ENCODE measurements at places on chromosomes 12 and 14.

- DNase-seq: no peak
Measured at GRCh38 chr12:92030618-92031017, 115.0 kb downstream of the BTG1 start.

- DNase-seq: no peak
Measured at GRCh38 chr12:115135800-115136211, 451.8 kb upstream of the TBX3 start.

GRCh38 chr12:65858831-65859230, 34.5 kb downstream of the HMGA2 start:
- DNase-seq: no peak

DNA sequence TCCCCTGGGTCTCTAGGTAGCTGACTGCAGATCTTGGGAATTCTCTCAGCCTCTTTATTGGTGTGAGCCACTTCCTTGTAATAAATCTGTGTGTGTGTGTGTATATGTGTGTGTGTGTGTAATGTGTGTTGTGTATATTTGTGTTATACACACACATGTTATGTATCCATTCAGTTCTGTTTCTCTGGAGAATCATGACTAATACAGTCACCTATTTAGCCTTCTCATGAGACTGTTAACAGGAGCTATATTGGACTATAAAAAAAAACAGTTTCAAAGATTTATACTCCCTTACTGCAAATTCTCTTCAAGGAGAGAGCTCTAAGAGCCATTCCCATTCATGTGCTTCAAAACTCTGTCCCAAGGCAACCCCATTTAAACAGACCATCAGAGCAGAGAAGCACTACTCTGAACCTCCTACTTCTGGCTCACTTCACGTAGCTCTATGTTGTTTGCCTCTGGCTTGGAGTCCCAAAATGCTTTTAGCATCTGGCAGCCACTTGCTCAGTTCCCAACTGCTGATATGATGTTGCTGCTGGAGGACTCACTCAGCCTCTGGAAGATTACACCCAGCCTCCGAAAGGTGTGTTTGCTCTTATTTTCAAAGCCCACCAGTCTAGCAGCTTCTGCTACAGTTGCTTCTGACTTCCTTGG, 48.7 kb upstream of the KITLG start:
- DNase-seq: no peak

- no peak for DNase-seq
Measured at GRCh38 chr14:32542507-32542906, 213.4 kb downstream of the AKAP6 start.

DNA sequence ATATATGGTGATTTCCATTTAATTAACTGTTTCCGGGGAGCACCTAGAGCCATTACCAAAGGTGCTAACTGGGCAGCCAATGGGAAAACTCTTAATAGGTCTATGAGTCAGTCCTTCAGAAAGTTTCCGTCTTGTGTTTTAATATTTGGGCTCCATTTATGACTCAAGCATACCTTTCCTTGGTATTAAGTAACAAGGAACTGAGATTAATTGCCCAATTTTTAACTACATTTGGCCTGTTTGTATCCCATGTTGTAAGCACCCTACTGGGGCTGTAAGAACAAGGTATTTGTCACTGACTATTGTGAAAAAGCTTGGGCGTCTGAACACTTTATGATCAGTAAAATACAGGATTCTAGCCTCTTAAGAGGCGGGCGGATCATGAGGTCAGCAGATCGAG, 62.8 kb upstream of the FOXN3 start:
- DNase-seq: no peak

GRCh38 chr14:103846543-103847450, 578 bp downstream of the PPP1R13B start:
- DNase-seq: peak; percentile 23

DNA sequence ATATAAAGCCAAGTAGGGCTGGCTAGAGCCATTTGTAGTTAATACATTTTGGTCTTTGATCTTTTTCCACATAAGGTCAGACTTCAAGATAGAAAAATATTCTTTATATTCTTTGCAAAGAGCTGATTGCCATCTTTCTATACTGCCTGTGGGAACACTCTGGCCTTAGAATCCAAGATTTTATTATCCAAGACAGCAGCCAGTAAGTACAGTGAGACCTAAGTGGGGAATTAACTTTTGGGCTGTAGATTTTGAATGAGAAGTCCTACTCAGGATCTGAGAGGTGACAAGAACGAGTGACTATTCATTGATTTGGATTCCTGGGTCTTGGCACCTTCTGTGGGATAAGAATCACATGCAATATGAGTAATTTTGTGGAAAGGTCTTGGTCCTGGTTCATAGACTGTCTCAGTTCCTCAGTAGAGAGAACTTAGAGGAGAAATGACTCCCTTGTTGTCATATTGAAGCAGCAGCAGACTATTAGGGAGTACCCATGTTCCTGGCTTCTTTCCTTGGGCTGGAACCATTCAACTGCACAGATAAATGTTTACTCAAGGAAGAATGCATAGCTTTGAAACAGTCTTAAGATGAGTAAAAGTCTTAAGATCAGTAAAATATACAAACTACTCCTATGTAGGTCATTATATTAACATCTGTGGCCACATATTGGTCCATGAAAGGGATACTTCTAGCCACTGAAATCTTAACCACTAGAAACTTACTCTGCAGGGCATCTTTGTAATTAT, 353.8 kb downstream of the RAD51B start:
- DNase-seq: no peak

DNA sequence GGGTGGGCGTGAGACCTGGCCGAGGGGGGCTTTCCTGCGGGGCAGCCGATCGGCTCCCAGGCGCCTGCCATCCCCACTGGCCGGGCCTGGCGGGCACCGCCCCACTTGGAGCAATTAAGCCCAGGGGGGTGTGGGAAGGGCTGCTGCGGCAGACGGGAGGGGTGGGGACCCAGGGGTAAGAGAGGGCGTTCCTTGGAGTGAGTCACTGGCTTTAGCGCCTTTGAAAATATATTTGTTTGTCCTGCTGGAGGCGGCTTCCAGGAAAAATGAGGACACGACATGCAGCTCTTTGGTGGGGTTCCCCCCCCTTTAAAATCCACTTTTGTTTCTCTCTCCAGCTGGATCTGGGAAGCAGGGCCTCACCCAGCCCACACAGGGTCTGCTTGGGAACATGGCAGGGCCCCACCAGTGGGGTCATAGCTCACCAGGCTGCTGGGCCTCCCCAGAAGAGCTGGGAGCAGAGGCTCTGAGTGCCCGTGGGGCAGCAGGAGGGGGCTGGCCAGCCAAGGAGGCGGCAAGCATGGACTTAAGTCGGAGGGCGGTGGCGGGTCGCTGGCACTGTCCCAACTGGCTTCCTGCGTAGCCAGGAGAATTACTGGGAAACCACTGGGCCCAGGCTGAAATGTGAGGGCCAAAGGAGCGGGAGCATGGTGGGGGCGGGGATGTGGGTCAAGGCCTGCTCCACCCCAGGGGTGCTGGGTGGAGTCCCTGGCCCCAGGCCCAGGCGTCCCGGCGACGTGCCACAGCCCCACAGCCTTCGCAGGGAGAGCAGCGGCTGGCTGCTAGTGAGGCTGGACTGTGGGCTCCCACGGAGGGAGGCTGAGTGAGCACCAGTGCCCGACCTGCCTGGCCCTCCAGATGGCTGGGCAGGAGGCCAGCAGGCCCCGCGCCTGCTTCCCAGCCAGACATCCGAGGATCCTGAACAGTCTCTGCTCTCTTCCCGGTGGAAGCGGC, 128.0 kb downstream of the RFLNA start:
- DNase-seq: no peak

GRCh38 chr12:20211981-20212421, 156.3 kb upstream of the PDE3A start:
- no peak for DNase-seq

GRCh38 chr14:65989981-65990380, 496.2 kb upstream of the CCDC196 start:
- DNase-seq: no peak

GRCh38 chr12:89949457-89950195, 241.0 kb upstream of the ATP2B1 start:
- DNase-seq: no peak
